Pancreas (tissue), 10 donors: ENCODE measurements at places on chromosomes 5 and 9.

DNA sequence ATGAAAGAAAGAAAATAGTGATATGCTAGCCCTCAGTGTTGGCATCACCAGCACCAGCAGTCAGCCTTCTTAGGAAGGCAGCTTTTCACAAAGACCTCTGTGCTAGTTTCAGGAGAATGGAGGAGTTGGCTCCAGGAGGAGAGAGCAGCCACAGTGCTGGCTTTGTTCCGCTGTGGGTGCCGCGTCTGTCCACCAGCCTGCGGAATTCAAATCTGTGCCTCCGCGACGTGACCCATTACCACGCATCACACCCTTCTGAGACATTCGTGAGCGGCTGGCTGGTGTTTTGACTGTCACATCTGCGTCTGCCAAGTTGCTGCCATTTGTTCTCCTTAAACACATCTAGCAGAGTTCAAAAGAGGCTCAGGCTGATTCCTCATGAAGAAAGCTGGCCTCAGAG, 34.4 kb downstream of the SNX18 start:
- DNase-seq = no peak

GRCh38 chr5:1110307-1111240, 1.3 kb downstream of the SLC12A7 start:
- peak; percentile 82 for DNase-seq

- no peak for DNase-seq
Measured at GRCh38 chr5:6847870-6848269, 134.6 kb downstream of the TENT4A start.

DNA sequence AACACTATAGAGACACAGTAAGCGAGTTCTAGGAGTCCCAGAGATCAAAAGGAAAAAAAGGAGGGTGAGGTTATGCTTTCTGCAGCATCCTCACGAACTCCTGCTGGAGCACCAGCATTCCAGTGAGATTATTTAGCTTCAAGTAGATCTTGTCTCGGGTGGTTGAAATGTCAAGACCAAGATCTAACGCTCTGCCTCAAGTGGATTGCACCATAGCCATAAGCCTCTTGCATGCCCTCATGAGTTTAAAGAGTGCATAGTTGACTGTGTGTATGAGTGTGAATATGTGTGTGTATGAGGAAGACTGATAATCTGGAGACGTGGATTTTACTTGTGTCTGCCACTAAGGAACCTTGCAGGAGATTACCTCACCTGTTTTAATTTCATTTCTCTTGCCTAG, 335.3 kb upstream of the ADAMTSL1 start:
- no peak for DNase-seq

DNA sequence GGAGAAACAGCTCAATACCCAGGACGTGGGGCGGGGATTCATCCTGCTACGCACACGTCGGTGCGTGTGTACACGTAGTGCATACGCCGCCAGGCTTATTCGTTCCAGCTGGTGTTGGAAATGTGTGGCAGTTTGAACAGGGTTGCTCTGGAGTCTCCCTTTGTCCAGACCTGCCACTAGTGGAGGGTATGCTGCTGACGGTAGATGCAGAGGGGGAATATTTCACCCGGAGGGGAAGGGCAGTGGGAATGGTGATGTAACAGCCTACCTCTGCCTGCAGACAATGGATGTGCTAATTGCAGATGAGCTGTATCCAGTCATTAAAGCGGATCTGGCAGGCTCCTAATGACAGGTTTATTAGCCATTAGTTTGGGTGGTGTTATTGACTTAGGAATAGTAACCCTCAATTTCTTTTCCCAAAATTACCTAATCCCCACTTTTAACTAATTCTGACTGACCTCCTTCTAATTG, 142.7 kb downstream of the PAX5 start:
- no peak for DNase-seq

DNA sequence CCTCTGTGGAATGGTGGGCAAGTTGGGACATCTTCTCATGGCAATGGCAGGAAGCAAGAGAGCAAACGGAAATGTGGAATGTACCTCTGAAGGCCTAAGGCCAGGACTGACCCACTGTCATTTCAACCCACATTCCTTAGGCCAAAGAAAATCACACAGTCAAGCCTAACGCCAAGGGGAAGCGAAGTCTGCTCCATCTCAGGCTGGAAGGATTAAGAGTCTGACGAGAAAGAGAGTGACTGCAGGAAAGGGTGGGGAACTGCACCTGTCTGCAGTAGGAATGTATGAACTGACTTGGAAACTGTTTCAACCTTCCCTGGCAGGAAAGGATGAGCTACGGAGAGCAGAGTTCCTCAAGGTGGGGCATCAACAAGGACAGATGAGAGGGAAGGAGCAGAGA, 90.2 kb upstream of the TAS2R1 start:
- no peak for DNase-seq

DNA sequence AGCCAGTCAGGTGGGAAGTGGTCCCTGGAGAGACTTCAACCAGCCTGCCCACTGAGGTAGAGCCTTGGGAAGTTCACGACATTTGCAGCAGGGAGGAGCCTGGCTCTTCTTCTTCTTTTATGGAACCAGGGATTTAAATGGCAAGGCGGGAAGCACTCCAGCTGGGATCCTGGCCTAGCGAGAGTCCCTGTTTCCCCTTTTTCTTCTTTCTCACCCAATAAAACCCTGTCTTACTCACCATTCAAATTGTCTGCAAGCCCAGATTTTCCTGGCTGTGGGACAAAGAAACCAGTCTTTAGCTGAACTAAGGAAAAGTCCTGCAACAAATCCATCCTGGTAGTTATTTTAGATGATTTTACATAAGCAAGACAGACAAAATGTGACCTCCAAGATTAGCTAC, 503.7 kb downstream of the CDH10 start:
- DNase-seq = no peak

DNA sequence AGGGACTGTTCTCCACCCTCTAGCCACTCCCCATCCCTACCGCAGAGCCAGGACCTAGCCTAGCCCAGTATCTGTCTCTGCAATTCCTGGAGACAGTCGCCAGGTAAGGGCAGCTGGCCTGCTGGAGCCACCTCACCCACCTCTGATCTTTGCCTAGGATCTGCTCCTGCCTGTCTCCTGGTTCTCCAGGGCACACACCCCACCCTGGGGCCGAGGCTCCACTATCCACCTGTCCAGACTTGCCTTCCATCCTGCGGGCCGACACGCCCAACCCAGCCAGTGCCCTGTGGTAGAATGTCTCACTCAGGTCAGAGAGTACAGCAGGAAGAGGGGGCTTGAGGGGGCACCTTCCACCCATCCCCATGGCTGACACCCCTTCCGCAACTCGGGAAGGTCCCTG, 15.7 kb upstream of the AQP7 start:
- no peak for DNase-seq

DNA sequence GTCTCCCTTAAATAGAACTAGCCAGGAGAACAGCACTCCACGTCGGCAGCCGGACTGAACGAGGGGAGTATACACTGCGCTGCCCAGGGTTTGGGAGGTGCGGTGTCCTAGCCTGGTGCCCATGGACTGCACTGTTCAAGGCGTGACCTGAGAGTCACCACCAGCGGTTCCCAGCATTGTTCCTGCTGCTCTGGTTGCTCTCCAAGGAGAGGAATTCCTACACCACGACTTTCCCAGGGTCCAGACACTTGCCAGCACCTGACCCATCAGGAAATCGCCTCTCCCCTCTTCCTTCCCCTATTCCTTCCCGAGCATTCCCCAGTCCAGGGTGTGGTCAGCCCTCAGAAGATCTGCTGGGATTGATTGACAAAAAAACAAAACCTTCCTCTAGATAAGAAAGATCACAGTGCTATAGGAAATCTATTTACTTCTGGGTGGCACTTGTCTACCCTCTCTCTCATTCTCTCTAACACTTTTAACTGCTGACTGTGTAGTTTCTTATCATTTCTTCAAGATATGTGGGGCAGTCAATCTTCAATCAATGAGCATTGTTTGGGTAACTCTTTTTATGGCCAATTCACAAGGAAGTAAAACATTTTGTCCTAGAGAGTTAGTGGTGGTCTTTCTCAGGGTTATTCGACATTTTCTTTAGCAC, 297.8 kb upstream of the ACTBL2 start:
- DNase-seq = peak; percentile 46

GRCh38 chr5:43661102-43661501, 58.1 kb downstream of the NNT start:
- DNase-seq = no peak

DNA sequence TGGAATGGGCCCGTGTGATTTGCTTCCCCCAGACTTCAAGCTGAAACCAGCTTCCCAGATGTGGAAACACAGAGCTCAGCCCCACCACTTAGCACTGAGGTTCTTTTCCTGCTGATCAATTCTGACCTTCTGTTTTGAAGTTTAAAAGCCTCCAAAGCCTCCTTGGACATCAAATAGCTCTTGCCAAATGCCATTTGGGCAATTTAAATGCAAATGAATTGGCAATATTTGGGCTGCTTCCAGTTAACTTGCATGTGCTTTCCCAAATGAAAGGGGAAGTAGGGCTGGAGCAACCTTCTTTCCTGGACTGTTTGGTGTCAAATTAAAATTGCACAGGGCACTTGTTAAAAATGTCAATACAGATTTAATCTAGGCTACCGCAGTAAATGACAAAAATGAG, 710.5 kb downstream of the TLR4 start:
- DNase-seq = no peak

DNA sequence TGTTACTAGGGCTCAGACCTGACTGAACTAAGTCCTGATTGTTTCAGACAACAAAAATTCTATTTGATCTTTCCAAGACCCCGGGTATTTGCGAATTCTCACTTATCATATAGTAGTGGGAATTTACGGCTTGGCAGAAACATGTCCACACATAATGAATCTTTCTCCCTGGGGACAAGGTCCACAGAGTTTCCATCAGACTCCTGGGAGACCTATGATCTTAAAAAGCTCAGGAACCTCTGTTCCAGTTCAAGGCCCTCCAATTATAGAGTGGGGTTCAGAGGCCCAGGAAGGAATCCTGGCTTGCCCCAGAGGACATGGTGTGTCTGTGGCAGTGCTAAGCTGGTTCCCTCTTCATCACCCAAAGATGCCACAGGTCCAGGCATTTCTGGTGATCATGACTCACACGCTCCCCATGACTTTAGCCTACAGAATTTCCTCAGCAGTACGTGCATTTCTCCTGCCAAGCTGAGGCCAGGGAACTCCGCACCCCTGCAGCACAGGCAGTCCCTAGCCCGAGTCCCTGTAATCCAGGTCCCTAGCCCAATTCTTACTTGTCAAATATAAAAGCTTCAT, 12.6 kb downstream of the RAPGEF1 start:
- no peak for DNase-seq

DNA sequence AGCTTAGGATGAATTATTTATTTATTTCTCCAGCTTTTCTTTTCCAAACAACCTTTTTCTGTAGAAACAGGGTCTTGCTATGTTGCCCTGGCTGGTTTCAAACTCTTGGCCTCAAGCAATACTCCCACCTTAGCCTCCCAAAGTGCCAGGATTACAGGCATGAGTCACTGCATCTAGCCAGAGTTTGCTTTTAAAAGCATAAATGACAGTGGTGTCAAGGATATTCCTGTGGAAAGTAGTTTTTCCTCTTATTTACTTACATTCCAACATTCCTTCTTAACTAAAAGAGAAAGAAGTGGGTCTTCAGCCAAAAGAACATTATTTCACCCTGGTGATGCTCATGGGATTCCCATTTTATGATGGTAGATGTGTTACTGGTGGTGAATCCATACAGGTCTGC, 62.4 kb downstream of the GRIA1 start:
- DNase-seq = no peak

GRCh38 chr9:136048560-136049411, 46.3 kb downstream of the NACC2 start:
- peak; percentile 14 for DNase-seq

- DNase-seq = no peak
Measured at GRCh38 chr5:71864730-71865601, 145.9 kb downstream of the CARTPT start.

DNA sequence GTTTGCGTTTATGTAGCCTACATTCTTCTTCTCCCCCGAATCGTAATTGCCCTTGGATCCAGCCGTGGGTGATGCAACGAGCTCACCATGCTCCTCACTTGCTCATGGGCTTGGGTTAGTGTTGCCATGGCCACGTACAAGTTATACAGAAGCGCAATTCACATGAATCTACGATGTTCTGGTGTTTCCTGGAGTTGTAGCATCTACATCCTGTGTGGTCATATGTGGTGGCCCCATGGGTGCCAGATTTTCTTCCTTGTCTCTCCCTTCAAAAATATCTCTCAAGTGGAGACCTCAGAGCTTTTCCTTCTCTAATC, 115.3 kb downstream of the TLE4 start:
- DNase-seq = no peak
